ENCODE measurements at places on chromosomes 2 and 18.

DNA sequence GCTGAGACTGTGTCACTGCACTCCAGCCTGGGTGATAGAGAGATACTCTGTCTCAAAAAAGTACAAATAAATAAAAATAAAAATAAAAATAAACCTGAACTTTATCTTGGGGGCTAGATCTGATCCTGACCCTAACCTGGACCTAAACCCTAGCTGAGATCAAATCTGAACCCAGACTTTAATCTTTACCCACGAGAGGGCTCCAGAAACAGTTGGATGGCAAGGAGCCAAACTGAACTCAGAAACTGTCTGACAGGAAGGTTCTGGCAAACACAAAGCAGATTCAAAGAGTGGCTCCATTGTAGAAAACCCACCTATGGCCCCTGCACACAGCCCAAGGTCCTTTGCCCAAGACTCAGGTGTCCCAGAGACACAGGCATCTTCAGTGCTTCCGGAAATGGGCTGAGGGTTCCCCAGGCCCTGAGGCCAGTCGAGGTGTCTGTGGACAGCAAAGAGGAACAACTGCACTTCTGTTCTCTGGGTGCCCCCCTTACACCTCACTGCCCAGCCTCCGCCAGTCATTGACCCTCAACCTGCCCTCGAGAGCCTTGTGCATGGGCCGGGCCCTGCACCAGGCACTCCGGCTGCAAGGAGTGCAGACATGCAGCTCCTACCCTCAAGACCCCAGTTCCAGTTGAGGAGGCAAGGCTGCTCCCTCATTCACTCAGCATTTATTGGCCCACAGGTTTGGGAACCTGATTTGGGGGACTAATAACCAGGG is 95.2 kb downstream of the TFCP2L1 start:
- no peak for DNase-seq

DNA sequence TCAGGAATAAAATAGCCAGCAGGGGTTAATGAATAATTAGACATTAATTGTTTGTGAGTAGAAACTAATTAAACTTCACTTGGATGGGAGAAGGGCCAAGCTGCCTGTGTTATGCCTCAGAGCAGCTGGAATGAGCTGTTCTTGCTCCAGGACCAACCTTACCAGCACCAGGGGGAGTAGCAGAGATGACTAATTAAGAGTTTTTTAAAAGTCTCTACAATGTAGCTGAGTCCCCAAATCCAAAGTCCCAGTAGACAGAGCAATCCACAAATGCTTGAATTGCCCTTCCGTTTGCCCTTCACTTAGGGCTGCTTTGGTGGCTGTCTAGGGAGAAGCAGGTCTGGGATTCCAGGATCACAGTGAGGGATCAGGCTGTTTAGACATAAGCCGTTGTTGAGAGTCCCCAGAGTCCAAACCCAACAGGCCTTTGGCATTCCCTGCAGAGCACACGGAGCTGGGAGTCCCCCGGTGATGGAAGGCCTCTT is 59.4 kb downstream of the RHOB start:
- DNase-seq: no peak

- no peak for DNase-seq
These were observed 143.3 kb upstream of the LYPD6 start for GRCh38 chr2:149187057-149187456.

DNA sequence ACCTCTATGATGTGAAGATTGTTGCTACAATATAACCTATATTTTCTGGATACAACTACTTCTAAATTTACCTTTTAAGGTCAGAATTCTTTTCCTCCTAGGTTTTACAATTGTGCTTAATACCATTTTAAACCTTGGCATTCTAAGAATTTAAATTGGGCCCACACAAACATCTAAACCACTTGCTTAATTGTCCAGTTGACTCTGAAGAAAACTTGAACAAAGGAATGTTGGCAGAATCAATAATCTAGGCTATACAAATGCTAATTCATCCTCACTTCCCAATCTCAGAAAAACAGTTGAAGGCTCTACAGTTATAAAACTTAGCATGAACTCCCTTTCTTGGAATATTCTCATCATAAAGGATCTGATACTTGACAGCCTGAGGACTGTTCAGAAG is 84.3 kb downstream of the RPRM start:
- DNase-seq: no peak
